Cardiac atrium fibroblast (primary cell): ENCODE measurements at places on chromosomes 2 and 18. TPM values are rescaled to one million over a fixed set of nuclear protein-coding genes. Genes with fewer than 3 reads are reported as not detected.

PLCD4 gene
- 0.49 and 1.3 TPM in 2 replicates for total RNA-seq

IL36A gene
- not detected in 2 replicates for total RNA-seq

C2orf78 gene
- total RNA-seq = not detected in 2 replicates

SOWAHC gene
- 11.2 and 18.4 TPM in 2 replicates for total RNA-seq

ACADL gene
- not detected in 2 replicates for total RNA-seq

PTH2R gene
- not detected in 2 replicates for total RNA-seq

PXDN gene
- total RNA-seq = 441 and 588 TPM in 2 replicates

POTEE gene
- not detected in 2 replicates for total RNA-seq

UGT1A10 gene
- total RNA-seq = not detected in 2 replicates

ASB3 gene
- total RNA-seq = 10.4 and 14.3 TPM in 2 replicates

RAD51AP2 gene
- total RNA-seq = not detected in 2 replicates
